ENCODE measurements at places on chromosomes 1 and 21.

- DNase-seq, result no peak
Observed at GRCh38 chr1:12473596-12474362, 144.2 kb downstream of the DHRS3 start.

DNA sequence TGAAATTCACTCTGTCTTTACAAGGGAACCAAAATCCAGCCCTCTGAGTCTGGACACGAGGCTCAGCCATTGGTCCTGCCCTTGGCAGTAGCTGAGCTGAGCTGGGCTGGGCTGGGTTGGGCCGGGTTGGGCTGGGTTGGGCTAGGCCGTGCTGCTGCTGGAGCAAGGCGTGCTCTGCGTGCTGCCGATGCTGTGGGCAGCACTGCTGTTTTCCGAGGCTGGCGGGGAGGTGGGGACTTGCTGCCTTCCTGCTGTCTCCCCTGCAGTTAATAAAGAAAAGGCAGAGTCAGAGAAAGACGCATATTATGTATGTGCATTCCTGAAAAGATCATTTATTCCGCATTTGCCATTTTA, 182.9 kb downstream of the CDC7 start:
- DNase-seq, result no peak

- no peak for DNase-seq
Observed at GRCh38 chr1:239555350-239555749, 169.0 kb downstream of the CHRM3 start.

DNA sequence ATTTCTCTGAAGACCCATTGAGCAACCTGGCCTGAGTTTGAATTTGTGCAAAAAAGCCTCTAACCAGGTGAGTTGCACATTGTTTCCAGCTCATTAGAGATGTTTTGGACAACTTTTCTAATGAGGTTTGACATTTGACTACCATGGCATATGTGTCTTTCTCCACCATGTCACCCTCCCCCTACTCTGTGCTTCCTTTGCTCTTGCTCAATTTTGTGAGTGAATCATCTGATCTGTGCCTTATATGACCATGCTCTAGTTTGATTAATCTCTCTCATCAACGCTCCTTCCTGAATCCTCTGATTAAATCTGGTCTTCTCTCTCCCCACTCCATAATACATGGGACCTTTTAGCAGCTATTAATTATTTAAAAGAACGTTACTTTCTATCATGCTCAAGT, 144.8 kb upstream of the SAMSN1 start:
- no peak for DNase-seq

GRCh38 chr1:2119886-2120285, 69.7 kb downstream of the PRKCZ start:
- no peak for DNase-seq

DNA sequence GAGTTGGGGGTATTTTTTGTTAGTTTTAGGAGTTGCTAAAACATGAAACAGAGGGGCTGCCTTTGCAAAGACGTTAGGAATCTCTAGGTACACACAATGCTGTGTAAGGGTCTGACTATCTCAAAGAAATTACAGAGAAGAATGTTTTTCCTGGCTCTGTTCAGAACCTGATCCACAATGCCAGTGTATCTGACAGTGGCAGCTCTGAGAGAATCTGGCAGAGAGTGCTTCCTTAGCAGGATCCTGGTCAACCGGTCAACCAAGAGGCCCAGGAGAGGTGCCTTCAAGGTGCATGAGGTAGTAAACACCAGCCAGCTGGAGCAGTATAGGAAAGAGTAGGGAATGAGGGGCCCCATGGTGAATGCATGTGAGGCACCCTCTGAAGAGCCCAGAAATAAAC, 40.9 kb upstream of the RGS1 start:
- no peak for DNase-seq

GRCh38 chr1:59718989-59719360, 95.8 kb upstream of the HOOK1 start:
- DNase-seq, result no peak

GRCh38 chr1:76070538-76070937, 4.0 kb upstream of the ST6GALNAC3 start:
- DNase-seq, result no peak

DNA sequence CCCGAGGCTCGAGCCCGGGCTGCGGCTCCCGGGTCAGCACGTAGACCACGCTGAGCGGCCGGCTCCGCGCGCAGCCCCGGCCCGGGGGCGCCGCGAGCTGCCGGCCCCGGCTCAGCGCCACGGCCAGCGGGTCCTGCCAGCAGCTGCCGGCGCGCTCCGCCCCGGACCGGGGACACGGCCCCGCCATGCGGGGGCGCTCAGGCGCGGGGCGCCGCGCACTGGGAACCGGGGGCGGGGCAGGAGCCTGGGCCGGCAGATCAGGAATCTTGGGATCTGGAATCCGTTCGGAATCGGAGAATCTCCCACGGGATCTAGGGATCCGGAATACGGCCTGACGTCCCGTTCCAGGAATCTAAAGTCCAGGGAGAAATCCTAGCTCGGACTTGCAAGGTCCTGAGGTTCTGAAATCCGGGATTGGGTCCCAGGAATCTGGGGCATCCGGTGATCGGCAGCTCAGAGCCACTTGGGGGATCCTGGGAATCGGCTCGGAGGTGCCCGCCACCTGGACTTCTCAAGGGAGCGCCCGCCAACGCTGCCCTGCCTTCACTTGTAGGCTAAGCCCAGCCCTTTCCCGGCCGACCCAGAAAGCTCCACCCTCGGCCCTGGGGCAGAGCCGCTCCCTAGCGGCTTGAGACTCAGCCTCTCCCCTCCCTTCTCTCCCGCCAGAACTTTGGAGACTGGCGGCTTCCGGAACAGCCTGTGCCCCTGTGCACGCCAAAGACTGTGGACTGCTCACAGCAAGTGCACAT, at the start of gene MAP3K6:
Gene MAP3K6 (minus strand): TSS at position 551 of the 749 bp plus-strand sequence. CDS start 364 bp downstream, at position 187.
- no peak for DNase-seq

DNA sequence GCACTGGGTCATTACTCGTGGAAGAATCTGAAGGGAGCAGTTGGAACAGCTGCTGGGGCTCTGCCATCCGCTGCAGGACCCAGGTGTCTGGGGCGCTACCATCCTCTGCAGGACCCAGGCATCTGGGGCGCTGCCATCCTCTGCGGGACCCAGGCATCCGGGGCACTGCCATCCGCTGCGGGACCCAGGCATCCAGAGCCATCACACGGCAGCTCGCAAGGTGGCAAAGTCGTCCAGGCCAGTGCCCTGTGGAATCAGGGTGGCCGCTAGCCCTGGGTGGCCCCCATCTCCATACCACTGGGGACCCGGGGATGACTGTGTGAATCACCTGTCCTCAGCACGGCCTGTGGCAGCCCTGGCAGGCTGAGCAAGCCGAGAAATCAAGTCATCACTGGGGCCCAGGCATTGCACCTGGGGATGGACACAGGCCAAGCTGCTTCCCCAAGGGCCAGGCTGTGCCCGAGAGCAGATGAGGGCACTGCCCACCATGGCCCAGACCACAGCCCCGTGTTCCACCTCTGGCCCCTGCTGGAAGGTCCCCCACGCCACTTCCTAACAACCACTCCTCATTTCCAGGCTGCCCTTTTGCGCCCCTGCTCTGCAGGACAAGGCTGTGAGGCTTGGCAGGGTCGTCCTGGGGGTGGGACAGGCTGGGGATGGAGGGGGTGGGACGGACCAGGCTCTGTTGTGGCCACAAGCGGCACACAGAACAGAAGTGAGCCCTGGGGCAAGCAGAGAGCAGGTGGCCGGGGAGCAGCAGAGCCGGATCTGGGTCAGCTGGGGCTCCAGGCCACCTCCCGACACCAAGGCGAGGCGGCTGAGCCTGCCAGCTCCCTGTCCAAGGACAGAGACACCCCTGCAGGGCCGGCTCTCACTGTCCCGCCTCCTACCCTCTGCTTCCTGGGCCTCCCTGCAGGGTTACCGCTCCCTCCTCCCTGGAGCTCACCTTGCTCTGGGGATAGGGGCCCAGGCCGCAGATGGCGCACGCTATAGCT, 12.7 kb downstream of the GABRD start:
- no peak for DNase-seq

- DNase-seq, result no peak
Observed at GRCh38 chr1:1477206-1477605, 5.6 kb downstream of the ATAD3B start.

DNA sequence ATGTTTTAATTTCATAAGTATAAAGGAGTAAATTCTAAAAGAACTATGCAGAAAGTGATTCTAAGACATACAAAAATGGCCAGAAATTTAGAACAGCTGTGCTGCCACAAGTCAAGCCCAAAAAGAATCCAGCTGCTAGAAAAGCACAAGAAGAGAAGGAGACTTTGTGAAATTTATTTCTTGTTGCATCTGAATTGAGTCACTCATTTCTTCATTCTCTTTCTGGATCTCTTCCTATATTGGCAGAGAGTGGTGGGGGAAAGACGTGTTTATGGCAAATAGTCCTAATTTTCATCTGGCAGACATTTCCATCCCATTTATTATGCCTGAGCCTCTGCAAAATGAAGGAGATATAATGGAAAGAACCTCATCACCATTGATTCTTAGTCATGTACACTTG, 139.6 kb upstream of the CTTNBP2NL start:
- DNase-seq, result no peak

GRCh38 chr1:46807046-46807972, 8.5 kb downstream of the CYP4B1 start:
- no peak for DNase-seq

- DNase-seq, result no peak
Observed at GRCh38 chr1:205950826-205951549, 7.7 kb upstream of the SLC26A9 start.

GRCh38 chr1:13699936-13700520, at the start of gene PRDM2:
TSS of gene PRDM2 (plus strand) at chr1:13700188. CDS start at chr1:13715606, 15,418 bp downstream.
- peak; percentile 46 for DNase-seq

DNA sequence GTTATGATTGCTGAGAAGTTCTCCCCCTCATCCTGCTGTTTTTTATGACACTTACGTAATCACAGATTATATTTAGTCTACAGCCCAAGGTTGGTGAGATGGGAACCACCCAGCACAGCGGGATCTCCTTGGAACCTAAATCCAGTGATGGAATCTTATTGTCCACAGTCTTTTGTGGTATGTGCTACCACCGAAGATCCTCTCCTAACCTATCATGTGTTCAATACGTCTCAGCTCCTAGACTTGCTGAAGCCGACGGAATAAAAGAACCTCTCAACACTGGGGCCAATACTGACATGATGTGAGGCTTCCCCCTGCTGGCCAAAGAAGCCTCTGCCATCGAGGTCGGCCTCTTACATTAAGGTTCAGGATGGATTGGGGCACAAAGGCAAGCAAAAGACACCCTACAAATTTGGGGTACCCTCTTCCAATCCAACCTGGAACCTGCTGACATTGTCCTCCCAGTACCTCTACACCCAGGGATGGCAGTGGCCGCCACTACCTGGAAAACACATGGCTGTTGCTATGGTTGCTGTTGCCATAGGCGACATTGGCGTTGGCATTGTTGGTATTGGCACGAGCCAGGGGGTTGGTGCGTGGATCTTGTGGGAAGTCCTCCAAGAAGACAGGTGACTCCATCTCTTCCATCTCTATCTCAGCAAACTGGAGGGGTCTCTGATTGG, 19.4 kb upstream of the KIF21B start:
- peak; percentile 74 for DNase-seq

GRCh38 chr1:234325878-234326496, 47.3 kb upstream of the COA6 start:
- no peak for DNase-seq

- DNase-seq, result no peak
Observed at GRCh38 chr1:21212126-21212525, 35.4 kb upstream of the EIF4G3 start.

- no peak for DNase-seq
Observed at GRCh38 chr1:151146072-151146411, 389 bp downstream of the SEMA6C start.

GRCh38 chr1:207000651-207001291, 30.5 kb upstream of the FCAMR start:
- no peak for DNase-seq

DNA sequence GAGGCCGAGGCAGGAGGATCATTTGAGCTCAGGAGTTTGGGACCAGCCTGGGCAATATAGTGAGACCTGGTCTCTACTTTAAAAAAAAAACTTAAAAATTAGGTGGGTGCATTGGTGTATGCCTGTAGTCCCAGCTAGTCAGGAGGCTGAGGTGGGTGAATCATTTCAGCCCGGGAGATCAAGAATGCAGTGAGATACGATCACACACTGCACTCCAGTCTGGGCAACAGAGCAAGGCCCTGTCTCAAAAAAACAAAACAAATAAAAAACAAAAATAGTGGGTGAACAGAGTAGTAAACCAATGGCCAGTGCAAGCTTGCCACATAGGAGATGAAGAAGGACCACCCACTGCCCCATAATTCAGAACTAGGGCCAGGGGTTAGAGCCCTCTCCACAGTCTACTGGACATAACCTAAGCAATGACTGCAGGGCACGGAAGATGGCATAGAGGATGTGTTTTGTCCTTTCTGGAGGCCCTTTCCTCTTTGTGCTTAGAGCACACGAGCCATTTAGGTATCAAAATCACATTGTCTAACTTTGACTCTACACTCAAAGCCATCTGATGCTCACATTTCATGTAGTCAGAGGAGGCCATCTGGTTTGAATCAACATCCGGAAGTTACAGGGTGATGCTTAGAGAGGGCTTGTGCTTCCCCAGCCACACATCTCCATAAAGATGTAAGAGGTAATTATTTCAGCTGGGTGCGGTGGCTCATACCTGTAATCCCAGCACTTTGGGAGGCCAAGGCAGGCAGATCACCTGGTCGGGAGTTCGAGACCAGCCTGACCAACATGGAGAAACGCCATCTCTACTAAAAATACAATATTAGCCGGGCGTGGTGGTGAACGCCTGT, 12.6 kb downstream of the CD2 start:
- no peak for DNase-seq

Data from CD8-positive, alpha-beta T cell (primary cell).